ENCODE measurements at places on chromosomes 3 and 15.
A peak's percentile ranks its signal among the peaks of the same experiment; 100 is the strongest.

DNA sequence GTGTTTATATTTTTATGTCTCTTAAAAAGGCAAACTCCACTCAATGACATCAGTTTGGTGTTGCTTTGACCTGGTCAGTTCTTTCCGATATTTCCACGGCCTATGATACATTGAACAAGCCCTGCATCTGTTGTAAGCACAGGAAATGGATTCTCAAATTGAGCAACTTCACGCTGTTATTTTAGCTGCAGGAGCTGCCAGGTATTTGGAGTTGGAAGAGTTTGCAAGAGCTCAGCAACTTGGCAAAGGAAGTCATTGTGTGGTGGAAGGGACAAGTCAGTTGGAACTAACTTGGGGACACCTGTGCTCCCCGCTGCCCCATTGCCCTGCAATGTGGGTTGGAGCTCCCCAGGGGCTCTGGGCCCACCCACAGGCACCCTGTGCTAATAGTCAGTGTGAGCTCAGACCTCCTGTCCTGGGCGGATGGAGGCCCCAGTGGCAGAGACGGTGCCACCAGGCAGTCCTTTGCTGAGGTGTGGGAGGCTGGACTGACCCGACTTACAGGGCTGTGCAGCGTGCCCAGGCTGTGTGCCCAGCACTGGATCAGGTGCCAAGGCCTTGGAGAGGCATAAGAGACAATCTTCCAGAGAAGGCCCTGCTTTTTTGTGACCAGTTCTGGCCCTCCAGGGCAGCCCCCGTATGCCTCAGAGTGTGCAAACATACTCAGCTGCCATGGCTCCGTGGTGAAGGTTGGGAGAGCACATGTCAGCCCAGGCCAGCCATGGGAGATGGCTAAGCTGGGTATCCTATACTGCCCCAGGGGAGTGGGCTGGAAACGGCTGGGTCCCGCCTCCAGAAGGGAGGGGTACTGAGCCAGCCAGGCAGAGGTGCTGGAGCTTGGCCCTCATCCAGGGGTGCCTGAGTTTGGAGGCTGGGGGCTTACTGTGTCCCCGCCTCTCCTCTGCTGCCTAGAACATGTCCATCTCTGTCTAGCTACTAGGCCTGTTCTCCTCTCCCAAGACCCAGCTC lies 43.5 kb downstream of the KY start:
- peak; percentile 14 for ATAC-seq

GRCh38 chr15:85504749-85505676 lies 124.6 kb downstream of the AKAP13 start:
- no peak for ATAC-seq

DNA sequence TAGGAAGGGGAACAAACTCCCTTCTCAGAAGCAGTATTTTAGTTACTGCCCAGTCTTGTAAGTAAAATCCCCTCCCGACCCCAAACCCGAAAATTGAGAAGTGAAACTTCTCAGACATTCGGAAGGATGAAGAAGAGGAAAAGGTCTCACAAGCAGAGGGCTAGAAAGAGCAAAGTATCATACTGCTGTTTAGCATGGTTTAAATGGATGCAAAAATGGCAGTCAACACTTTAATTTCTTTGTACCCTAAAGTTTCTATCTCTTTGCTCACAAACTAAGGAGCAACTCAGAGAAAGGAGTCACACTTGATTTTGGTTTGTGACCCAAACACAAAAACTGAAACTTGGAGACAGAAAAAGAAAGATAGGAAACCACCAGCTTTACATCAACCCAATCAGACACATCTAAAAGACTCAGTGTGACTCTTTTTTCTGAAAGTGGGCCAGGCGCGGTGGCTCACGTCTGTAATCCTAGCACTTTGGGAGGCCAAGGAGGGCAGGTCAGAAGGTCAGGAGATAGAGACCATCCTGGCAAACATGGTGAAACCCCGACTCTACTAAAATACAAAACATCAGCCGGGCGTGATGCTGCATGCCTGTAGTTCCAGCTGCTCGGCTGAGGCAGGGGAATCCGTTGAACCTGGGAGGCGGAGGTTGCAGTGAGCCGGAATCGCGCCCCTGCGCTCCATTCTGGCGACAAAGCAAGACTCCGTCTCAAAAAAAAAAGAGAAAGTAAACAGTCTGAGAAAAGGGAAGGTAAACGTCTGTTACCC lies 63.2 kb upstream of the ATP11B start:
- no peak for ATAC-seq

- no peak for ATAC-seq
These were observed 44.8 kb upstream of the RPL32 start for GRCh38 chr3:12886106-12886679.

DNA sequence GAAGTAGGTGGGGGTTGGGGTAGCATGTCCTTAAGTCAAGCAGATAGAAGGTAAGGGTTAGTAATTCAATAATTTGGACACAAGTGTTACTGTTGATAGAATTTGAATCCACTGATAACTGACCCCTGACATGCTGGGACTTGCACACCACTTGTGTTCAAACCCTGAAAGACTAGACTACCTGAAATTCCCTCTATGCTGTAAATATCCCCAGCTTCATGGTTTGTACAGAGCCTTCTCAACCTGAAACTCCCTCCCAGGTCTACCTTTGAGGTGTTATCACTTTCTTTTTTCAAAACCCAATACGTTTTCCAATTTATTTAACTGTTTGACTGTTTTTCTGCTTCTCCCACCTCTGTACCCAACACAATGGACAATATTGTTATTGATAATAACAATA lies 459.6 kb downstream of the NLGN1 start:
- ATAC-seq: no peak

GRCh38 chr15:40367686-40368611 lies 9.9 kb downstream of the DISP2 start:
- ATAC-seq: peak; percentile 92

- no peak for ATAC-seq
These were observed 64.0 kb upstream of the XXYLT1 start for GRCh38 chr3:195334967-195335366.

DNA sequence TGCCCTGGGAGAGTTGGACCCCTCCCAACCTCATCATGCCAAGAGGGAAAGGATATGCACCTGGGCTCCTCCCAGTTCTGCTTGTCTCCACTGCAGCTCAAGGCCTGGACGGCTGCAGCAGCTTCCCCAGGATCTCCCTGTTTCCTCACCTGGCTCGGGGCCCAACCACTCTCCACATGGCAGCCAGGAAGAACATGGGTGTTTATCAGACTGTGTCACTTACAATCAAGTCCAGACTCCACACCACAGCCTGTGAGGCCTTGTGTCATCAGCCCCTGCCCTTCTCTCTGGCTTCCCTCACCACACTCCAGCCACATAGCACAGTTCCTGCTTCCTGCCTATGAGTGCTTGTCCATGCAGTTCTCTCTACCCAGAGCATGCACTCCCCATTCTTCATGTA lies 534.4 kb downstream of the EPHB1 start:
- no peak for ATAC-seq

GRCh38 chr3:126412841-126413692 lies 18.4 kb downstream of the CFAP100 start:
- ATAC-seq: no peak

GRCh38 chr3:100468676-100469075 lies 23.7 kb upstream of the TMEM45A start:
- ATAC-seq: no peak
